ENCODE measurements at places on chromosomes 16 and 17. TPM values are rescaled to one million over a fixed set of nuclear protein-coding genes. Genes with fewer than 3 reads are reported as not detected.

RMI2 gene
- 69.8 TPM for total RNA-seq

QPRT gene
- 6.8 TPM for total RNA-seq

DNA sequence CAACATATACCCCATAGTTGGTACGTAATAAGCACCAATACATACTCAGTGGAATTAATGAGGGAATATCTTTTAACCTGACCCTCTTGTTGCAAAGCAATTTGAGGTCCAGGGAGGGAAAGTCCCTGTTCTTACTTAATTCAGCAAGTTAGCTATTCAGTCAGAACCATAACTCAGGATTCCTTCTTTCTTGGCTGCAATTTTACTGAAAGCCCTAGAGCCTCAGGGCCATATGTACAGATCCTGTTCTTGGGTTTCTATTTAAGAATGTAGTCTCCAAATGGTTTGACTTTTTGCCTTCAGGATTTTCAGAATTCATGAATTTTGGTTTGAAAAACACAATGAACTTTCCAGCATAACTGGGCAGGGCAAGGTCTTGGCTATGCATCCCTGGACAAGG lies 436.5 kb downstream of the HS3ST4 start:
- H3K36me3 ChIP-seq = no peaks in the 10 kb centered on the region
- H3K27ac ChIP-seq = no peak overlapping the region
- no peak for DNase-seq

GRCh38 chr17:7241090-7241733 lies 1.0 kb downstream of the GABARAP start:
- H3K36me3 ChIP-seq = peaks cover 34% of the 10 kb centered on the region
- peaks cover 44% of the 10 kb centered on the region for H3K4me1 ChIP-seq
- no peak for DNase-seq
- H3K27ac ChIP-seq = peak overlapping the region; percentile 98

- DNase-seq = peak; percentile 66
- peaks cover 34% of the 10 kb centered on the region for H3K4me1 ChIP-seq
- H3K27me3 ChIP-seq = no peaks in the 10 kb centered on the region
- peak overlapping the region; percentile 84 for H3K27ac ChIP-seq
- H3K4me3 ChIP-seq = peak overlapping the region; percentile 87
- peaks cover 41% of the 10 kb centered on the region for H3K36me3 ChIP-seq
These were observed 1.7 kb downstream of the ARHGDIA start for GRCh38 chr17:81869221-81870130.

KRT31 gene
- total RNA-seq = not detected

PROCA1 gene
- 4.5 TPM for total RNA-seq

GRCh38 chr16:57471852-57472664 lies 9.6 kb downstream of the POLR2C start:
- no peak overlapping the region for H3K4me3 ChIP-seq
- peaks cover 19% of the 10 kb centered on the region for H3K36me3 ChIP-seq
- peaks cover 15% of the 10 kb centered on the region for H3K4me1 ChIP-seq
- H3K27me3 ChIP-seq = no peaks in the 10 kb centered on the region
- no peak for DNase-seq

DNA sequence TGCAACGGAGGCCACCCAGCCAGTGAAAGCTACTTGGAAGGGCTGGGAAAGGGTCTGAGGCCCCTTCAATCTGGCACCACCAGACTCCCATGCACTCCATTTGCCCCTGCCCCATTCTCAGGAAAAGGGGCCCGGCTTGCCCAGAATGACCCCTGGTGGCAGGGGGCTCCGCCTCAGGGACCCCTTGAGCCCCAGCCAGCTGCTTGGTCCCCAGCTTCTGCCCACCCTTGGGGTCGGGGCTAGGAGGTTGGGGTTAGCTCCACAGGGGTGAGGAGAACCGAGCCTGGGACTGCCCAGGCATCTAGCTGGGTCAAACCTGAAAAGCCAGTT lies 1.3 kb downstream of the RHBDF1 start:
- no peaks in the 10 kb centered on the region for H3K36me3 ChIP-seq
- no peak for DNase-seq
- H3K4me3 ChIP-seq = no peak overlapping the region
- no peak overlapping the region for H3K27ac ChIP-seq

GRCh38 chr17:79019632-79020584 lies 4.1 kb upstream of the C1QTNF1 start:
- H3K4me1 ChIP-seq = peaks cover 3% of the 10 kb centered on the region
- H3K4me3 ChIP-seq = no peak overlapping the region

- H3K27ac ChIP-seq = peak within 1 kb of the TSS; percentile 92
- H3K27me3 ChIP-seq = no peaks in the 10 kb centered on the region
- H3K4me3 ChIP-seq = peak within 1 kb of the TSS; percentile 95
- peaks cover 12% of the 10 kb centered on the region for H3K36me3 ChIP-seq
- DNase-seq = peak; percentile 91
These were observed at the start of gene MRPL58 for GRCh38 chr17:75012346-75013091. MRPL58 (plus strand) TSS chr17:75012670; CDS start chr17:75012687, 17 bp downstream.

GRCh38 chr17:48546137-48546923 lies 1.4 kb upstream of the HOXB2 start:
- H3K4me3 ChIP-seq = no peak overlapping the region
- peaks cover 32% of the 10 kb centered on the region for H3K27me3 ChIP-seq
- no peak for DNase-seq
- H3K27ac ChIP-seq = no peak overlapping the region

ADAD2 gene
- 0.16 TPM for total RNA-seq

- H3K27ac ChIP-seq = no peak overlapping the region
- no peaks in the 10 kb centered on the region for H3K4me1 ChIP-seq
- H3K36me3 ChIP-seq = no peaks in the 10 kb centered on the region
These were observed 18.2 kb downstream of the RBFOX3 start for GRCh38 chr17:79592641-79593040.

- H3K36me3 ChIP-seq = peaks cover 38% of the 10 kb centered on the region
- peaks cover 15% of the 10 kb centered on the region for H3K4me1 ChIP-seq
- no peaks in the 10 kb centered on the region for H3K27me3 ChIP-seq
- DNase-seq = no peak
These were observed 191.8 kb upstream of the CHMP6 start for GRCh38 chr17:80799538-80800480.

DNA sequence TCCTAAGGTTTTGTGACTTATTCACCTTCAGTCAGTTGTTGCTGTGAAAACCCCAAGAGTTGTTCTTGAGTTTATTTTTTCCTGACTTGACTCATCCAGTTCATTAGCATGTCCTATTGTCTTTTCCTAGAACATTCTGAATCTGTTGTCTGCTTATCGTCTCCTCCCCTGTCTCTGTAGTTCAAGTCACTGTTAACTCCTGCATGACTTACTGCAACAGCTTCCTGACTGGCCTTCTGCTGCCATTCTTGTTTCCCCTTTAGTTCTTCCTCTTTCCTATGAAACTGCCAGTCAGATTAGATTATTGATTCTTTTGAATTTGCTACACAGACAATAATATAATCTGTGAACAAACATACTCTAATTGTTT lies 161.5 kb downstream of the FTO start:
- H3K27me3 ChIP-seq = no peaks in the 10 kb centered on the region
- peaks cover 14% of the 10 kb centered on the region for H3K4me1 ChIP-seq
- peak overlapping the region; percentile 21 for H3K27ac ChIP-seq

GRCh38 chr17:69058165-69058564 lies 2.6 kb downstream of the ABCA9 start:
- H3K4me3 ChIP-seq = no peak overlapping the region
- peaks cover 3% of the 10 kb centered on the region for H3K27me3 ChIP-seq
- DNase-seq = no peak
- no peaks in the 10 kb centered on the region for H3K4me1 ChIP-seq
- no peak overlapping the region for H3K27ac ChIP-seq

DNA sequence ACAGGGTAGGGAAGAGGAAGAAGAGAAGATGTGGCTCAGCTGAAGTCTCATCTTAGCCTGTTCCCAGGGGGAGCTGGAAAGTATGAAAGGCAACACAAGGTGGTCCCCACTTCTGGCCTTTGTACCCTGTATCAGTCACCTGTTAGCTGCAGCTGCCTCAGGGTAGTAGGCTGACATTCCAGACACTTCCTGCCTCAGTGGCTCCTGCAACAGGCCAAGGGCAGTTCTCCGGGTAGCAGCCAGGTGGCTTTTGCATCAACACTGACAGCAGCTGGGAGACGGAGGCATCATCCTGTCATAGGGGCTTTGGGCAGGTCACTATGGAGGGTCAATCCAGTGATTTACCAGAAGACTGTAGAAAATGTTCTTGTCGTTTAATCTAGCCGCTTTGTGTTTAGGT lies 124.0 kb downstream of the RGS9 start:
- peaks cover 8% of the 10 kb centered on the region for H3K27me3 ChIP-seq
- no peaks in the 10 kb centered on the region for H3K36me3 ChIP-seq
- H3K27ac ChIP-seq = no peak overlapping the region
- H3K4me1 ChIP-seq = peaks cover 19% of the 10 kb centered on the region

DNA sequence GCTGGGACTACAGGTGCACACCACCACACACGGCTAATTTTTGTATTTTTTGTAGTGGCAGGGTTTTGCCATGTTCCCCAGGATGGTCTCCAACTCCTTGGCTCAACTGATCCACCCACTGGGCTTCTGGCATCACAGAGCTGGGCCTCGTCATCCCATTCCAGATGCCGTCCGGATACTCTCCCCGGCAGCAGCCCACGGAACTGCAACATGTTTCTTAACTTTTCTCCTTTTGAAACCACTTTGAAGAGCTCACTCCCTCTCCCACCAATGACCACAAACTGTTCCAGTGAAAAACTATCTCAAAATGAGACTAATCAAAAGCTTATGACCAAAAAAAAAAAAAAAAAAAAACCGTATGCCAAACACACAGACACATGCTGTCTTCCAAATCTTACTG lies 17.6 kb downstream of the PEMT start:
- H3K36me3 ChIP-seq = no peaks in the 10 kb centered on the region
- DNase-seq = no peak
- H3K27me3 ChIP-seq = no peaks in the 10 kb centered on the region

- H3K27me3 ChIP-seq = no peaks in the 10 kb centered on the region
- no peak for DNase-seq
- H3K36me3 ChIP-seq = no peaks in the 10 kb centered on the region
- H3K4me1 ChIP-seq = no peaks in the 10 kb centered on the region
- no peak overlapping the region for H3K27ac ChIP-seq
- no peak overlapping the region for H3K4me3 ChIP-seq
These were observed 8.0 kb downstream of the TAX1BP3 start for GRCh38 chr17:3660311-3660891.

- H3K27ac ChIP-seq = no peak overlapping the region
- H3K27me3 ChIP-seq = no peaks in the 10 kb centered on the region
- H3K4me3 ChIP-seq = no peak overlapping the region
- DNase-seq = no peak
- no peaks in the 10 kb centered on the region for H3K4me1 ChIP-seq
These were observed 199.3 kb upstream of the TBX2 start for GRCh38 chr17:61200339-61200715.

GRCh38 chr17:50462446-50462845 lies 6.2 kb downstream of the CHAD start:
- H3K27me3 ChIP-seq = peaks cover under 1% of the 10 kb centered on the region
- H3K4me1 ChIP-seq = no peaks in the 10 kb centered on the region
- H3K4me3 ChIP-seq = no peak overlapping the region
- no peaks in the 10 kb centered on the region for H3K36me3 ChIP-seq
- H3K27ac ChIP-seq = no peak overlapping the region

- H3K27ac ChIP-seq = no peak overlapping the region
- H3K4me1 ChIP-seq = no peaks in the 10 kb centered on the region
- no peak for DNase-seq
- no peaks in the 10 kb centered on the region for H3K27me3 ChIP-seq
- no peaks in the 10 kb centered on the region for H3K36me3 ChIP-seq
- no peak overlapping the region for H3K4me3 ChIP-seq
These were observed 9.1 kb downstream of the NAGPA start for GRCh38 chr16:5024632-5025031.

CCDC200 gene
- total RNA-seq = not detected

CEMP1 gene
- total RNA-seq = not detected

DNA sequence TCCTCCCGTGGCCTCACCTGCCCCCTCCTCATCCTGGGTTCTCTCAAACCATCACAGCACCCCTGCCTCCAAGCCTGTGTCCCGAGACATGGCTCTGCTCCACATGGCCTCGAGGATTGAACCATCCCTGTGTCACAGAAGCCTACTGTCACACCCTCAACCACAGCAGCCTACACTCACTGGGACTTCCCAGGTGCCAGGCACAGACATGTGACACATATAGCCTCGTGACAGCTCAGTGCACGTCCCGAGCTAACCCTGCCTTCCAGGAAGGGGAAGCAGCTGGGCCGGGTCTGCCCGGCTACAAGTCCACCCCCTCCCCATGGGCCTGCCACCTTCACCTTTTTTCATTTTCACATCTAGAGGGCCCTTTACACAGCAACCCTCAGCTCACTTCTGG lies 238.3 kb downstream of the CPPED1 start:
- no peaks in the 10 kb centered on the region for H3K27me3 ChIP-seq
- H3K27ac ChIP-seq = peak overlapping the region; percentile 74
- peak; percentile 59 for DNase-seq
- H3K36me3 ChIP-seq = peaks cover 29% of the 10 kb centered on the region
- peaks cover 31% of the 10 kb centered on the region for H3K4me1 ChIP-seq

GRCh38 chr17:48745381-48746275 lies 17.1 kb upstream of the HOXB13 start:
- peaks cover 76% of the 10 kb centered on the region for H3K27me3 ChIP-seq
- no peak overlapping the region for H3K4me3 ChIP-seq
- no peak for DNase-seq

GRCh38 chr16:71492786-71493185 lies 3.7 kb upstream of the ZNF19 start:
- H3K27me3 ChIP-seq = peaks cover 2% of the 10 kb centered on the region
- no peak for DNase-seq
- no peaks in the 10 kb centered on the region for H3K36me3 ChIP-seq
- no peaks in the 10 kb centered on the region for H3K4me1 ChIP-seq

DNA sequence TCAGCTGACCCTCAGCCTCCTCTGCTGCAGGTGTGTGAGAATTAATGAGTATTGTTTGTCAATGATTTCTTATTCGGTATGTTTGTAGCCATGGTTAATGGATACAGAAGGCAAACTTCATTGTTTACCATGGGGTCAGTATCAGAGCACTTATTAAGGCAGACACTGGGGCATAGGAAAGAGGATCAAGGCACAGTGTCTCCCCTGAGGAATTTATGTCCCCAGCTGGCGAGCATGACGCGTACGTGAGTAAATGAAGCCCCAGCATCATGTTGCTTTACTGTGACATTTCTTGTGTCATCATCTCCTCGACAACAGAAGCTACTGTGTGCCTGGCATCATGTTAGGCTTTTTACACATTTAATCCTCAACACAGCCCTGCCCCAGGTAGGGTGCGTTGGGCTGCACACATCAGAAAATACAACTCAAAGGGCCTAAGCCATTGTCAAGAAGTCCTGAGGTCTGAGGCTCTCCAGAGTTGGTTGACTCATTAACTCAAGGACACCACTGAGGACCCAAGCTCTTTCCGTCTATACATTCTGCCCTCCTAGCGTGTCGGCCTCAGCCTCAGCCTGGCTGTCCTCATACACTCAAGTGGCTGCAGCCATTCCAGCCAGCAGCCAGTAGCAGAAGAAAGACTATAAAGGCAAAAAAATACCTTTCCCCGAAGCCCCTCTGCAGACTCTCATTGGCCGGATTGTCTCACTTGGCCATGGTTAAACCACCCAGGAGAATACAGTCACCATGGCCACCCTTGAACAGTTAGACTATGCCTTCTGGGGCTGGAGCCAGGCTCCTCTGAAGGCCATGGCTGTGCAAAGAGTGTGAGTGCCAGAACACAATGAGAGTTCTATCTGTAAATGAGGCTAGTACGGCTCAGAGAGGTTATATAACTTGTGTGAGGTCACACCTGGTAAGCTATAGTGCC lies 13.9 kb upstream of the ZCCHC14 start:
- no peak for DNase-seq
- no peak overlapping the region for H3K27ac ChIP-seq
- no peak overlapping the region for H3K4me3 ChIP-seq
- peaks cover 5% of the 10 kb centered on the region for H3K4me1 ChIP-seq

- no peak overlapping the region for H3K4me3 ChIP-seq
- peaks cover 3% of the 10 kb centered on the region for H3K4me1 ChIP-seq
- no peak for DNase-seq
- H3K27ac ChIP-seq = no peak overlapping the region
- peaks cover 24% of the 10 kb centered on the region for H3K36me3 ChIP-seq
These were observed 34.1 kb downstream of the NME2 start for GRCh38 chr17:51200295-51200694.
